ENCODE measurements at places on chromosomes 5 and 9. TPM values are rescaled to one million over a fixed set of nuclear protein-coding genes. Genes with fewer than 3 reads are reported as not detected.

The CORO2A gene
- polyA plus RNA-seq, result 0.11 TPM

The SH2D3C gene
- 1.2 TPM for polyA plus RNA-seq

The EMB gene
- polyA plus RNA-seq, result 9.5 TPM

The IDNK gene
- 4.5 TPM for polyA plus RNA-seq

The SHISAL2B gene
- polyA plus RNA-seq, result not detected

The GDA gene
- 0.01 TPM for polyA plus RNA-seq

The LEAP2 gene
- 0.50 TPM for polyA plus RNA-seq

The C1QTNF2 gene
- polyA plus RNA-seq, result 2.3 TPM

The CEL gene
- 0.12 TPM for polyA plus RNA-seq

The LHFPL2 gene
- 13.7 TPM for polyA plus RNA-seq

The PRR7 gene
- 1.6 TPM for polyA plus RNA-seq

The SPINK6 gene
- not detected for polyA plus RNA-seq

The RUSC2 gene
- polyA plus RNA-seq, result 14.8 TPM

The ACTBL2 gene
- polyA plus RNA-seq, result 0.03 TPM

The ITK gene
- not detected for polyA plus RNA-seq

The DMRT2 gene
- polyA plus RNA-seq, result not detected

The STK32A gene
- polyA plus RNA-seq, result 0.16 TPM

The TMEM171 gene
- polyA plus RNA-seq, result 1.9 TPM

The IL4 gene
- polyA plus RNA-seq, result not detected

The SLC45A2 gene
- not detected for polyA plus RNA-seq

The TRMO gene
- 13.8 TPM for polyA plus RNA-seq

The DMRT3 gene
- polyA plus RNA-seq, result not detected

The TERT gene
- not detected for polyA plus RNA-seq

The ADGRD2 gene
- not detected for polyA plus RNA-seq

The NFX1 gene
- polyA plus RNA-seq, result 39.5 TPM

The SMC2 gene
- polyA plus RNA-seq, result 8.9 TPM

The TMEFF1 gene
- polyA plus RNA-seq, result 0.55 TPM

The ZFP2 gene
- polyA plus RNA-seq, result 0.27 TPM

The MYMK gene
- polyA plus RNA-seq, result not detected

The LCN6 gene
- not detected for polyA plus RNA-seq

The TSPAN17 gene
- 43.5 TPM for polyA plus RNA-seq

The SPTAN1 gene
- 207 TPM for polyA plus RNA-seq

The ZNF454 gene
- polyA plus RNA-seq, result 0.59 TPM

The ZBTB5 gene
- polyA plus RNA-seq, result 5.7 TPM

The MCC gene
- polyA plus RNA-seq, result 4.8 TPM

The FOXD4L4 gene
- polyA plus RNA-seq, result not detected

The TAF11L10 gene
- polyA plus RNA-seq, result not detected

The LHX3 gene
- polyA plus RNA-seq, result not detected

The SLC25A2 gene
- polyA plus RNA-seq, result not detected

The CCDC187 gene
- under 0.01 TPM for polyA plus RNA-seq
